ENCODE measurements at places on chromosomes 4 and X.

GRCh38 chr4:45063696-45064095, 337.3 kb upstream of the GNPDA2 start:
- DNase-seq = no peak

DNA sequence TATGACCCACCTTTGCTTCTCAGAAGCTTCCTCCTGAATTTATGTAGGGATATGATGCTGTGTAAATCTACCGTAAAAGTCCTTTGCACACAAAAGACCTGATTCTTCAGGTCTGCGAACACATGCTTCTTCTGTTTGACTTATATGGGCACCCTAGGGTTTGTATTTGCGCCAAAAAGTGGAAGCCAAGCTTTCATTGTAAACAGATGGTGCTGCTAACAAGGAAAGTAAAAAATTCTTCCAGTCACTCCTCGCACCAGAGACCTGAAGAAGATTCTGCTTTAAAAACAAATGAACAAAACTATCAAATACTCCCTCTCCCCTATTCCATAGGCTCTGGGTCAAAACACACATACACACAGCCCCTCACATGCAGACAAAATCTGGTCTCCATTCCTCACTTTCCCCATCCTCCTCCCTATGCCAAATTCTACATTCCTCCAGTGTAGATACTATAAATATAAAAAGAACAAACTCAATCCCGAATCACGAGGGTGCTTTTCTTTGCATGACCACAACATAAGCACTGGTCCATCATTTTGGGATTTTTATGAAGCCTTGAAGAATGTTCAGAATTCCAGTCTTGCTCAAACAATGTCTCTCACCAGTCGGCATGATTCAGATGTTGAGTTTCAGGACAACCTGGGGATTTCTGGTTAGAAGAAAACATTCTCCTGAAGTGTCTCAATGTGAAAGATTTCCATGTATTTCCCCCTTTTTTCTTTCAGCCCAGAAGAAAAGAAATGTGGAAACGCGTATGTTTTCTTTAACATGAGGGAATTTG, 125.1 kb downstream of the PALLD start:
- no peak for DNase-seq

GRCh38 chr4:2623442-2623841, 87.0 kb downstream of the FAM193A start:
- no peak for DNase-seq

- DNase-seq = no peak
Measured at GRCh38 chr4:168059251-168059650, 33.1 kb upstream of the ANXA10 start.

DNA sequence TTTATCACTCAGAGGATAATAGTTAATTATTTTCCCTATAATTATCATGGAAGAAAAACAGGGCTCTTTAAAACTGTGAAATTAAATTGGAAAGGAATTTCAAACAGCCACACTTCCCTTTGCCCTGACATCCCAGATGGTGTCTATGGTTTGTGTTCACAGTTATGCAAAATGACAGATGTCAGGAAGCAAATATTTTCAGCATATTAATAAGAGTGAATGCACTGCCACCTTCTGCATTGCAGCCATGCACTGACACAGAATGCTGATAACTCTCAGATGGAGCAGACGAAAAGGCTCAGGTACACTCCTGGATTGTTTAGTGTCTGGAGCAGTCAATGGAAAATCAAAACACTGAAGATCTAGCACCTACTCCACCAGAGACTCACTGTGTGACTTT, 57.6 kb downstream of the RWDD4 start:
- DNase-seq = no peak

DNA sequence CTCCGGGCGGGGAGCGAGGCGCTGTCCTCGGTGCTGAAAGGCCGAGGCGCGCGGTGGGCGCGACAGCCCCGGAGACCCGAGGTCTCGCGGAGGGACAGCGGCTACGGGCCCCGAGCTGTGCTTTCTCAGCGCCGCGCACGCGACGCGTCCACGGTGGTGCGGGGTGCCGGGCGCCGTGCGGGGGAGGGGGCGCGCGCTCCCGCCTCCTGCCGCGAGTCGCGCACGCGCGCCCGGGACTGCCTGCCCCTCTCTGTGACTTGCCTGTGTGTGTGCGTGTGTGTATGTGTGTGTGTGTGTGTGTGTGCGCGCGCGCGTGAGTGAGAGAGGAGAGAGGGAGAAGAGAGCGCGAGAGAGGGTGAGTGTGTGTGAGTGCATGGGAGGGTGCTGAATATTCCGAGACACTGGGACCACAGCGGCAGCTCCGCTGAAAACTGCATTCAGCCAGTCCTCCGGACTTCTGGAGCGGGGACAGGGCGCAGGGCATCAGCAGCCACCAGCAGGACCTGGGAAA, at the start of gene GRIA2:
GRIA2 (plus strand) TSS at position 358 of the 511 bp plus-strand sequence. CDS start 315 bp downstream, outside the sequence.
- peak; percentile 42 for DNase-seq

DNA sequence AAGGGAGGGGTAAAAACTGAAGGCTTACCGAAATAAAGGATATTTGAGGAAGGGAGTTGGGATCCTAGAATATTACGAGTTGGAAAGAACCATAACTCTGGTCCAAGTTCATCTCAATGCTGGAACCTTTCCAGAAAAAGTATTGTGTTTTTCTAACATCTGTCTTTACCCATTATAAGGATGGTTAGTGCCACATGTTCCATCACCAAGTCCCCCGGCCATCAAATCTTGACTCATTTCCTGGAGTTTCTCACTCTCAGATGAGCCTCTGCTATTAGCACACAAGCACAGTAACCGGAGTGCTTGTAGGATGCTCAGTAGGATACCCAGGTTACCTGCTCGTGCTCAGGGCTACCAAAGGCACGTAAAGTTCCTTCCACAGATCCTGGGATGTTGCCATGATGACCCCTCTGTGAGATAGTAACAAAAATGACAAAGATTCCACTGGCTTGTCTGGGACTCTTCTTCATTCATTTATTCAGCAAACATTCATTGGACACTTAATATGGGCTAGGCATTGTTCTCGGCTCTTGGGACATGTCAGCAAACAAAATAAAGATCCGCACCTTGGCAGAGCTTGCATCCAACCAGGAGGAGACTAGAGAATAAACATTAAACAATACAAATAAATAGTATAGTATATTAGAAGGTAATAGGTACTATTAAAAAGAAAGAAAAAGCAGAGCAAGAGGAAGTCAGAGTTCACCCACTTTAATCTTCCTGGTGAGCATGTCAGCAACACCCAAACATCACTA, 36.3 kb downstream of the PKD2 start:
- DNase-seq = no peak

GRCh38 chr4:80578001-80578400, 242.5 kb downstream of the CFAP299 start:
- no peak for DNase-seq

GRCh38 chr4:37821953-37822605, 4.4 kb upstream of the PGM2 start:
- DNase-seq = no peak

- no peak for DNase-seq
Measured at GRCh38 chrX:102684772-102685520, 27.3 kb upstream of the GPRASP2 start.

- peak; percentile 72 for DNase-seq
Measured at GRCh38 chr4:2059046-2059725, at the start of gene NAT8L. Gene NAT8L (plus strand): TSS chr4:2059327. CDS start chr4:2059512, 185 bp downstream.

- DNase-seq = no peak
Measured at GRCh38 chr4:147968641-147969040, 236.8 kb downstream of the ARHGAP10 start.

DNA sequence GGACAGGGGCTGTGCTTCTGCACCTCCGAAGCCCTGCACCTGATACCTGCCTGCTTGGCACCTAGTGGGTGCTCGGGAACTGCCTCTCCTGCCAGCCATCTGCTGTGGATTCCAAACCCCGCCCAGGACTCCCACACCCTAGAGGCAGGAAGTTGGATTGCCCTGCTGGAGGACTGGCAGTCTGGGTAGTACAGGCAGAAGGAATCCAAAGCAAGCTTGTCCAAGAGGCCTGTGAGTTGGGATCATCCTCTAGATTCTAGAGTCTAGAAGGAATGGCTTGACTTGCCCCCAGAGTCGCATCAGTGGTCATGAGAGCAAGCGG, 64.6 kb upstream of the MTM1 start:
- DNase-seq = no peak

DNA sequence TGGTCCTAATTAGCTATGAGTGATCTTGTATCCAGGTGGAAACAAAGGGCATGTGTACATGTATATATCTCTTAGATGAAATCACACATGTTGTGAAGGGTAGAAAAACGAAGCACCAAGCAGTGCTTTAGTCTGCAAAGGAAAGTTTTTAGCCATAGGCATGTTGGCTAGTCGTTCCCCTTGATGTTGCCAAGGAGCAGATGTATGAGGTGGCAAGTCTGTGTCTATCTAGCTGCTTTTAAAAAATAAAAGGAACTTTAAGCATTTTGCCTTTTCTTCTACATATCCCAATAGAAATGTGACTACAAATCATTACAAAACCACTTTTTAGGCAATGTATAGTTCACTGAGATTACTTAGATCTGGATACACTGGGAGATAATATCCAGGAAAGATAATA, 63.1 kb downstream of the NSUN7 start:
- no peak for DNase-seq

DNA sequence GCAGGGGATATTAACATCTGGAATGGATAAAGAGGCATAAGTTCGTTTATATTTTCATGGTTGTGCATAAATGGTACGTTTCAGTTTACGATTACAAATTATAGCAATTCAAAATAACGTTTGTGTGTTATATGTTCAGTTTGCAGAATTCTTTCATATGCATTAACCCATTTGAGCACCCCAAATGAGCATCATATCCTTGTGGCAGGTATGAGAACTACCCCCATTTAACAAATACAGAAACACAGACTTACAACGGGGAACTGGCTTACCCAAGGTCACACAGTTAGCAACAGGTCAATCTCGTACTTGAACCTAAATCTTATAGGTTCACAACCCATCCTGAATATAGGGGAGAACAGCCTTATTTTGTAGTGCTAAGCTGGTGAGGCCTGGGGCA, 33.1 kb downstream of the EDNRA start:
- DNase-seq = no peak

- no peak for DNase-seq
Measured at GRCh38 chrX:49809891-49810632, 19.0 kb upstream of the PAGE4 start.

- DNase-seq = no peak
Measured at GRCh38 chr4:80035336-80035735, 37.7 kb downstream of the ANTXR2 start.

GRCh38 chrX:1196436-1196835, 16.0 kb downstream of the CRLF2 start:
- no peak for DNase-seq

DNA sequence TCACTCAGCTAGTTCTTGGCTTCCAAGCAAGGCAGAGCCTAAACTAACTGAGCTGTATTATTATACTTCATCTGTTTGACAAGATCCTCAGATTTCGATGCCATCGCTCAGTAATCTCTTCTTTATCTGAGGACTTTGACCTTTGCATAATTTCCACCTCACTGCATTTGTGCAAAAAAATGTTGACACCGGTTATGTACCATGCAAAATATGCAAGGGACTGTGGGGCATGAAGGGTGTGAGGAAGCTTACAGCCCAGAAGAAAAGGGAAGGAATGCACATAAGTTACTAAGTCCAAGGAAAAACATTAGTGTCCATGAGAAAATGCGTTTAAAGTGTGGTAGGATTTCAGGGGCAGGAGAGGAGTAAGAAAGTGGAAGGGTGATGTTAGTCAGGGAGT, 295.4 kb downstream of the PACRGL start:
- no peak for DNase-seq

GRCh38 chr4:77800483-77801259, 18.5 kb downstream of the CNOT6L start:
- DNase-seq = no peak

- no peak for DNase-seq
Measured at GRCh38 chr4:73456177-73457022, 20.4 kb downstream of the AFP start.

- no peak for DNase-seq
Measured at GRCh38 chrX:147179625-147180024, 365.1 kb upstream of the CXorf51A start.

DNA sequence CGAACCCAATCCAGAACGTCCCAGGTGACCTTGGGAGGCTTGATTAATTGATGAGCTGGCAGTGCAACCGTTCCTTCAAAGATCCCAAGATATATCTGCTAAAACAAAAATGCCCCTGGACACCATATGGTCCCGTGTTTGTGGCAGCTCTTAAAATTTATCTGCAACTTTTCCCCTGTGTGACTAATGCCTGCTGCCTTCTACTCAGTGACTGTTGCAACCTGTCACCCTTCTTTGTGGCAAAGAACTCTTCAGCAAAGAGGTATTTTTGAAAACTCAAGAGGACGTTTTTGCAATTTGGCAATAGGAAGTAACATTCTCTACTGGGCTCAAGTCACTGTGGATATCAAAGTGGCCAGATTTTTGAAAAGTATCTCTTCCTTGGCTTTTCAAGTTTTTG, 75.8 kb upstream of the SOD3 start:
- DNase-seq = no peak
